Urinary bladder (tissue), 4 donors: ENCODE measurements at places on chromosomes 5 and 9.

- no peak for DNase-seq
Observed at GRCh38 chr9:70921136-70921535, 200.3 kb downstream of the TRPM3 start.

- no peak for DNase-seq
Observed at GRCh38 chr9:69317081-69317480, 7.9 kb upstream of the ENTREP1 start.

- no peak for DNase-seq
Observed at GRCh38 chr9:32339424-32339823, 45.0 kb upstream of the ACO1 start.

GRCh38 chr9:120524038-120524437 lies 55.9 kb downstream of the CDK5RAP2 start:
- DNase-seq = no peak

GRCh38 chr5:83026930-83027687 lies 50.1 kb downstream of the TMEM167A start:
- no peak for DNase-seq

- no peak for DNase-seq
Observed at GRCh38 chr5:79872291-79872690, 118.8 kb downstream of the MTX3 start.

DNA sequence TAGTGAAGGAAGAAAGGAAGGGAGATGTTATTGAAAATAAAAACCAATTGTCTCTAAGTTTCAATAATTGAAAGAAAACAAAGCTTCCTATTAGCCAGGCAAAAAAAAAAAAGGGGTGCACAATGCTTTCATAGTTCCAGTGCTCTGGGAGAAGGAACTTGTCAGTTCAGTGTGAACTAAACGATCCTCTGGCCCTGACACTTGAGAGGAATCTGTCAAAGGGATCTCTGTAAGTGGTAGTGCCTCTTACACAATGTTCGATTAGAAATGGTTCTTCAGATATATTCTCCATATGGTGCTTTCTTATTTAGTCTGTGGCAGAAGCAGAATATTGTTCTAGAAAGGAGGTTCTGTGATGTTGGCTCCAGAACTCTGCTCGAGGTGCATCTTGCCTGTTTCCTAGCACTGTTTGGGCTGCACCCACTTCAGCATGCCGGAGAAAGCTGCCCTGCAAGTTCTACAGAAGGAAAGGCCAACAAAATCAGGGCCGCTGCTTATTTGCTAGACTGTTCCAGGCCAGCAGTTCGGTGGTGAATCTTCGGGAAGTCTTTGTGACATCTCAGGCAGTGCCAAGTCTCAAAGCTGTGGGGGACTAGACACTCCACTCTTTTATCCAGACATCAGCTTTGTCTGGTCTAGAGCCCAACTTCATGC lies 90.9 kb downstream of the PIK3R1 start:
- no peak for DNase-seq

DNA sequence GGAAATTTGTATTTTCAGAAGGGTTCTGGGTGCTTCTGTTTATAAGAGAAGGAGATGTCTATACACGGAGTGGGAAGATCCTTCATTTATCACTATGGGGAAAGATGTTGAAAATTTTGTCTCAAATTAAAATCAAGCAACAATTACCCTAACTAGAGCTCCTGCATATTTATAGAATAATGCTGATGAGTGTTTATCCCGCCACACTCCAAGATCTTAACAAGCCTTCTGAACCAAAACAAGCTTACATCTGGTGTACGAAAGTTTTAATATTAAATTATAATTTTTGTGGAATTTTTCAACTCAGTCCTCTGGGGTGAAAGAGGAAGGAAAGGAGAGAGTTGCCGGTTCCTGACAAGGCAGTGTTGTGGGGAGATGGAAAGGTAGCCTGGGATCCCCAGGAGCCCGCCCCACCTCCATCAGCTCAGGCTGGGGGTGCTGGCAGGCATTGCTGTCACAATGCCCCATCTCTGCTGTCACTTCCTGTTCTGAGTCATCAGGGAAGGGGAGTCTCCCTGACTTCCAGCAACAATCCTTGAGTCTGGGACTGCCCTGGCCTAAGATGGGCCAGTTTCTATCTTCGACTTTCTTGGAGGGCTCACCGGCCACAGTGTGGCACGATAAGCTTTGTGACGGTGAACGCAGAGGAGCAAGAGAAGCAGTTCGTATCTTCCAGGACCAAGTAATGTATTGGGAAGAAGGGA lies 64.5 kb downstream of the ERAP1 start:
- no peak for DNase-seq

GRCh38 chr5:94516148-94516547 lies 102.3 kb downstream of the KIAA0825 start:
- DNase-seq = no peak

DNA sequence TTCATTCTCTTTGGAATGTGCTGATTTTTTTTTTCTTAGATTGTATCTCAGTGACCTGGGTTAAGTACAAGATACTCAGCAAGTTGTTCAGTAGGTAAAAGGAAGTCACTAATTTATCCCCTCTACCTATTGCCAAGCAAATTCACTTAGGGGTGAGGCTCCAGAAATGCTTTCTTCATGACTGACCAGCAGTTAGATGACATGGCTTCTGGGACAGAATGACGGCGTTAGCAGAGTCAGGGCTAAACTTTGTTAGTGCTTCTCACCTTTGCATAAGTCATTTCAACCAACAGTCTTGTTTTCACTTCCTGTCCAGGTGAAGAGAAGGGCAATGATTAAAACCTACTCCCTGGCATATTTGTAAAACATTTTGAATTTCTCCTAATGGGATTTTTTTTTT lies 20.2 kb upstream of the MTAP start:
- DNase-seq = no peak

DNA sequence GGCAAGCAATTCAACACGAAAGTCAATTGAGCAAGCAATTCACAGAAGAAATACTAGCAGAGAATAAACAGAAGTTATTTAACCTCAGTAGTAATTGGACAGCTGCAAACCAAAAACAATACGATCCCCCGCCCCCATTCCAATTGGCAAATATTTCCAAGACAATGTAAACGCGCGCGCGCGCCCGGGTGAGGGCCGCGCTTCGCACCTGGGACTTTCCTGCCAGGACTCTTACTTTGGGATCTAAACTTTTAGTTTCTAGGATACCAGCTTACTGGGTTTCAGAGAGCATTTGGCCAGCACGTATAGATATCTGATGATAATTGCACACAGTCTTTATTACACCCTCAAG lies 8.6 kb downstream of the RUFY1 start:
- DNase-seq = no peak

DNA sequence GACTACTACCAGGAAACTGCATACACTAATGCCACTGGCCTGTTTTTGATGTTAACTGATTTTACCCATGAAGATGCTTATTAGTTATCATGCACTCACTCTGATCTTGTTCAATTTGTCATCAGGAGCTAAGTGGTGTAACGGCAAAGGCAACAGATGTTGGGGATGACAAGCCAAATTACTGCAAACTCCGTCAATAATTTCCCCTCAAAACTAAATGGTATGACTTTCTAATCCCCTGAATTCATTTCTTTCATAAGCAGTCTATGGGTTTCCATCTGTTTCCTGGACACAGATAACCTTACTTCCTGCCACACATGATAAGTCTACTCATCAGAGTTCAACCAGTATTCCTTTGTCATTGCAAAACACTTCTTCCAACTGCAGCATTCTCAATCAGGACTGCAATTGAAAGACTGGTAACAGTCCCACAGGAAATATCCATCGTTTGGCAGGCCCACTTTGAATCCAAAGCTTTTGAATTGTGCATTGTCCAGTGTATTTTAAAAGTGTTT lies 96.2 kb upstream of the SMC2 start:
- no peak for DNase-seq

GRCh38 chr9:108688051-108688450 lies 167.7 kb downstream of the ACTL7B start:
- no peak for DNase-seq

GRCh38 chr5:98775246-98776065 lies 2.0 kb downstream of the RGMB start:
- DNase-seq = no peak

DNA sequence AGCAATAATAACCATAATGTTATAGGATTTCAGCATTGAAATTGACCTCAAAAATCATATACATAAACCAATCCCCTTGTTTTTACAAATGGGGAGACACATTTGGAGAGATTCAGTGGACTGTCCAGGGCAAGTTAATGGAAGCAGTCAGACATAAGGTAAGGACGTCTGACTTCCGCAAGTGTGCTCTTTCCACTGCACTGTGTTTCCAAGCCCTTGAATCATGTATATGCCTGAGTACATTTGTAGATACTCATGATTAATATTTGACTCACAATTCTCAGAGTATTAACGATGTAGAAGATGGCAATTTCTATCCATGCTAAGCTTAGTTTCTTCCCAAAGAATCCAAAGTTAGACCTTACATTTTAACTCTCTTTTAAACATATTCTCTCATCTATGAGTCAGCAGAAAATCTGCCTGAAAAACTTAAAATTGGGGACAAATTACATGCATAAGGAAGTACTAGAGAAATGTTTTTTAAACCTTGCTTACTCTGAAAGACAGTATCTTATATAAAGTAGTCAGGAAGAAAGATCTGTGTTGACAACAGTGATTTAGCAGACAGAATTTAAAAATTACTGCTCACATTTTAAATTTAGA lies 165.3 kb downstream of the NFIB start:
- DNase-seq = no peak

DNA sequence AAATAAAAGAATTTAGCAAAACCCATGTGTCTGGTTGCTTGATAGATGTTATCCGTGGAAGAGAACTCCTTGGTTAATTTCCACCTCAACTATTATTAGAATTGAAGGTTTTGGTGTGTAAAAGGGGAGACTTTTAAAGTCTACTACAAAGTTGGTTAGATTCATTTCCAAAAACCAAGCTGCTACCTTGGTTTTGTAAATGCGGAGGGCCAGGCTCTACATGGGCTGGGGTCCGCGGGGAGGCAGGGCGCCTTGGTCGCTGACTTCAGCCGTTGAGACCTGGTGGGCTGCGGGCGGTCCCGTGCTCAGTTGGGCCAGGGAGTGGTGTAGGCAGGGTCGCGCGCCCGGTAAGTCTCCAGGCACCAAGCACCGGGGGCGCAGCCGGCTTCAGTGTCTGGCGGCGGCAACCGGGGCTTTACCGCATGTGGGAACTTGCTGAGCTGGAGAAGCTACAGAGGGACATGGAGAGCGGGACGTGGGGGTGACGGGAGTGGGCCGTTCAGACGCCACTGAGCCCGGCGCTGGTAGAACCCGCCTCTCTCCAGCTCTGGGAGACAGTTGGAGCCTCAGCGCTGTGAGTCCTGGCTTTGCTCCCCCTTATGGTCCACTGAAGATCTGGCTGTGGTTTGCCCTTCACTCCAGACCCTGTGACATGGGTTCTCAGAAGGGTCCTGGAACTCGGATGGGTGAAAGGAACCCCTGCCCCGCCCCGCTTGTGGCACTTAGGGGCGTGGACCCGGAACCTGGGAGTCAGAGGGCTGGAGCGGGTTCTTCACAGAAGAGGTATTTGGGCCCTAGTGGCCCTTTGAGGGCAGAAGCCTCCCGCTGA lies 11.8 kb downstream of the NR2F1 start:
- DNase-seq = no peak

GRCh38 chr9:23621188-23621587 lies 204.9 kb downstream of the ELAVL2 start:
- DNase-seq = no peak

DNA sequence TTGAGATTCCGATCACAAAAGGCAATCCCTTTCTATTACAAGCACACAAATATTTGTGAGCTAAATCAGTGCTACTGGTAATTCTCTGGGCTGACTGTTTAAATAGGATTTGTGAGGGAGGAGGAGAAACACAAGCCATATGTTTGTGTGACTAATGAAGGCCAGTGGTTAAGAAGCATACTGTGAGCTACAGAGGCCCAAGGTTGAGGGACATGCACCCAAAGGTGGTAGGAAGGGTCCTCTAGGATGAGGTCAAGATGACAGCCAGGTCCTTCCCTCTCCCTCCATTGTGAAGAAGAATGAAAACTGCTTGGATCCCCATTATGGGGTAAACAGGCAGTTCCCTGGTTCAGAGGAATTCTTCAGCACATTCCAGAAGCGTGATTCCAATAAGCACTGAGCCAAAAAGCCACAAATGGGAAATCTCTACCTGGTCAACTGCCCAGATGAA lies 83.9 kb downstream of the SPOCK1 start:
- no peak for DNase-seq

GRCh38 chr9:135647884-135648283 lies 8.5 kb upstream of the GLT6D1 start:
- DNase-seq = no peak

GRCh38 chr5:119393746-119394145 lies 37.9 kb downstream of the TNFAIP8 start:
- DNase-seq = no peak

- no peak for DNase-seq
Observed at GRCh38 chr9:16559418-16560188, 310.9 kb downstream of the BNC2 start.

DNA sequence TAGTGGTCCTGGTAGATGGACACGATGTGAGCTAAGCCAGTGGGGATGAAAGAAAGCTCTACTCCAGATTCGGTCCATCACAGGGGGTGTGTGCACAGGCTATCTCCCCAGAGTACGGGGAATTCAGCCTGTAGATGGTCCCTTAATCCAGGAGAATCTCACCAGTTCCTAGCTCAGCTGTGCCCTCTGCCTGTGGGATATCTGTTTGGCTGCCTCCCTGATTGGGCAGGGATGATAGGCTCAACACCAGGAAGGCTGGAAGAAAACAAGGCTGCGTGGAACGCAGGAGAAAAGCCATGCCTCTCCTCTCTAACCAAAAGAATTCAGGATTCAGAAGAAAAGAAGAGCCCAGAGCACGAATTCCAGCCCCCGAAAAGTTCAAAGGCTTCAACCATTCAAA lies 40.9 kb downstream of the VLDLR start:
- no peak for DNase-seq

DNA sequence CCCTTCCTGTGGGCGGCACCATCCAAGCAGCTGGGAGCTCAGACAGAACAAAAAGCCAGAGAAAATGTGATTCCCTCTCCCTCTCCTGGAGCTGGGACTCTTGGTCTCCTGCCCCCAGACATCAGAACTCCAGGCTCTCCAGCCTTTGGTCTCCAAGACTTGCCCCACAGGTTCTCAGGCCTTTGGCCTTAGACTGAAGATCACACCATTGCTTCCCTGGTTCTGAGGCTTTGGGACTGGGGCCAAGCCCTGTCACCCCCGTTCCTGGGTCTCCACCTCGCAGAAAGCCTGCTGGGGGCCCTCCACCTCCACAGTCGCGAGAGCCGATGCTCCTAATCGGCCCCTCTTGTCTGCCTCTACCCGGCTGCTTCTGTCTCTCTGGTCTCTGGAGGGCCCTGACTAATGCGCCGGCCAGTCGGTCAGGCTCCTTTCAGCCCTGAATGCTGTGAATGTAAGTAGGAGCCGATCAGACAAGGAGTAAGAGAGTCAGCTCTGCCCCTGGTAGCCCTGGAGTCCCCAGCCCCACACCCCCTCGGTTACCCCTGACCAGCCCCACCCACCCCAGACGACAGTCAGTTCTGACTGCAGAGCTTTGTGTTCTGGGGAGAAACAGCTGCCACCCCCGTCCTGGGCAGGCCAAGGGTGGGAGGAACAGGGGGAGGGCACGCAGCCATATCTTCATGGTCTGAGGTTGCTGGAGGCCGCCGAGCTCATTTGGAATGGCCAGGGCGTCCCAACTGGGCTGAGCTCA lies 57.5 kb downstream of the VAV2 start:
- DNase-seq = no peak
